Uterus (tissue), 4 donors: ENCODE measurements at places on chromosomes 3 and 15. TPM values are rescaled to one million over a fixed set of nuclear protein-coding genes. Genes with fewer than 3 reads are reported as not detected.

DNA sequence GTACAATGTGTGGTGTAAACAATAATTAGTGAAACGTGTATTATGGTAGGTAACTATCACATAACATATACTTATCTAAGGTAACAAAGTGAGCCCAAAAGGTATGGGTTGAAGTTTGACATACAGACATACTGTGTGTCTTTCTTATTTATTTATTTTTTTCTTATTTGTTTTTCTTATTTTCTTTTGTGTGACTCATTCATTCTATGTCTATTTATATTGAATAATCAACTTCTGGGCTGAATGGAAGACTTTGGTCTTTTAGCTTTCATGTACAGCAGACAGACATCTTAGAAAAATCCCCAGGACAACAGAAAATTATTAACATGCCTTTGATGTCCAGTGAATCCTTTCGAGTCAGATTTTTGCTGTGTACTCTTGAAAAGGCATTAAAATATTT, 200.3 kb upstream of the SLC2A2 start:
- no peaks in the 10 kb centered on the region for H3K4me1 ChIP-seq
- no peak for DNase-seq
- no peak overlapping the region for H3K27ac ChIP-seq
- no peak overlapping the region for H3K4me3 ChIP-seq

DNA sequence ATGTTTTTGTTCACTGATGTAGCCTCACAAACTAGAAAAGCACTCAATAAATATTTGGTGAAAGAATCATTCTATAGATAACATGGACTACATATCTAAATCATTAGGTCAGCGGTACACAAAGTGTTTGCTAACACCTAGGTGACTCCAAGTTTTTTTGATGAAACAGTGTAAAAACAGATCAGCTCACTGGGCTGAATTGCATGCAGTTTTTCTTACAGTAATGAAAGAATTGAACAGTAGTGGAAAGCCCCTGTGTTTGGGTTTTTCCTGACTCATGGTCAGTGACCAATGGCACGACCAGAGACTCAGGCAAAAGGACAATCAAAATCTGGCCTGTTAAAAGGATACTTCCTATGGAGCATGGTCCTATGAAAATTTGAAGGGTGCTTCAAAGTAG, 384.3 kb upstream of the EPHA6 start:
- H3K27ac ChIP-seq = no peak overlapping the region
- no peaks in the 10 kb centered on the region for H3K36me3 ChIP-seq
- no peak for DNase-seq
- no peaks in the 10 kb centered on the region for H3K4me1 ChIP-seq

- no peaks in the 10 kb centered on the region for H3K4me1 ChIP-seq
- no peaks in the 10 kb centered on the region for H3K36me3 ChIP-seq
- no peak overlapping the region for H3K4me3 ChIP-seq
- no peaks in the 10 kb centered on the region for H3K27me3 ChIP-seq
- no peak overlapping the region for H3K27ac ChIP-seq
Measured at GRCh38 chr3:3189961-3190360, 10.5 kb upstream of the CRBN start.

- no peaks in the 10 kb centered on the region for H3K4me1 ChIP-seq
- H3K36me3 ChIP-seq = no peaks in the 10 kb centered on the region
- no peak overlapping the region for H3K4me3 ChIP-seq
- no peak for DNase-seq
Measured at GRCh38 chr15:71015342-71015741, 99.9 kb upstream of the THSD4 start.

GRCh38 chr3:156727519-156728205, 53.3 kb downstream of the TIPARP start:
- H3K27me3 ChIP-seq = no peaks in the 10 kb centered on the region
- H3K27ac ChIP-seq = no peak overlapping the region
- no peaks in the 10 kb centered on the region for H3K4me1 ChIP-seq

DNA sequence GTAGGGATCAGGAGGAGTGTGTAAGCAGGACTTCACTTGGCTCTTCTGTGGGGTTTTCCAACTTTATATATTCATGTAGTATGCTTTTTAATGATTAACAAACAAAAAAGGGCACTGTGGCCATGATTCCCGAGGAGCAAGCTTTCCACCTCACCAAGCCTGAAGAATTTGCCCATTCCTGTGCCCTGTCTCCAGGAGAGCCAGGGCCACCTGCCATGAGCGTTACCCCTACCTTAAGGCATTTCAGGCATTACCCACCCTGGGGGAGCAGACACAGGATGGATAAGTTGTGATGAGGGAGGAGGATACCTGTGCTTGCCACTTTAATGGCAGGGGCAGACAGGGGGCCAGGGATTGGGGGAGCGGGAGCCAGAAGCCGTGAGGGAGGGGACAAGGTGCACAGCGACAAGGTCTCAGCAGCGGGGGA, 3.0 kb downstream of the TRPM1 start:
- H3K27me3 ChIP-seq = no peaks in the 10 kb centered on the region
- no peaks in the 10 kb centered on the region for H3K36me3 ChIP-seq
- H3K4me3 ChIP-seq = no peak overlapping the region
- no peak overlapping the region for H3K27ac ChIP-seq
- no peak for DNase-seq

DNA sequence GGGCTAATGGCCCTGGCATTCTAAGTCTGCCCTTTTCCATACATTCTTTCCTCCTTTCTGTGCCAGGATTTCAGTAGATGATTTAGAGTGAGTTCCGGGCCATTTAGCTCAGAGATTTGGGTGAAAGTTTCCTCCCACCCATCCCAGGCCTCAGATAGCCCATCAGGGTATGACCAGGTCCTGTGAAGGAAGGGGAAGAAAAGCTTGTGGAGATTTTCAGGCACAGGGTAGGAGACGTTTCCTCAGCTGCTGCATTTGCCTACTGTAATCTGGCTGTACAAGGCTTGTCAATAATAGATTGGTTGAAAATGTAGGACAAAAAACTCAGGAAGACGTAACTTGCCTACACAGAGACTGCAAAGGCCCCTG, 63.2 kb upstream of the BCL6 start:
- no peak overlapping the region for H3K4me3 ChIP-seq
- no peak overlapping the region for H3K27ac ChIP-seq
- no peaks in the 10 kb centered on the region for H3K27me3 ChIP-seq
- no peaks in the 10 kb centered on the region for H3K36me3 ChIP-seq

DNA sequence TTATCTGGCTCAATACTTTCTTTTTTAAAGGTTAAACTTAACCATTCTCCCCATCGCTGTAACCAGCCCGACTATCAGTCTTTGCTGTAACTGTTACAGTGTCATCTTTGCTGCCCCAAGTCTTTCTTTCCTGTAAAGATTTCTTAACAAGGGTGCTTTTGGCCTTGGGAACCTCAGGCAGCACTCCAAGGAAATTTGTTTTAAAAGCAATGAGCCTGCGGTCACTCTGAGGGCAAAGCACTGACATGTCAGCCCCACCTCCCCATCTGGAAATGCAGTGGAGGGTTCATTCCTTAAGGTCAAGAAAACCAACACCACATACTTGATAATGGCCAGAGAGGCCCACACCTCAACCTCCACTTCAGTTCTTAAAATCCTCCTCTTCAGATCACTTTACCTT, 3.2 kb downstream of the TRANK1 start:
- no peak overlapping the region for H3K27ac ChIP-seq
- DNase-seq = no peak
- no peaks in the 10 kb centered on the region for H3K4me1 ChIP-seq
- no peaks in the 10 kb centered on the region for H3K36me3 ChIP-seq
- H3K27me3 ChIP-seq = no peaks in the 10 kb centered on the region

- no peak overlapping the region for H3K27ac ChIP-seq
- no peak overlapping the region for H3K4me3 ChIP-seq
- H3K4me1 ChIP-seq = no peaks in the 10 kb centered on the region
- no peak for DNase-seq
- H3K27me3 ChIP-seq = no peaks in the 10 kb centered on the region
Measured at GRCh38 chr3:15015456-15015855, 49.7 kb downstream of the MRPS25 start.

- H3K4me3 ChIP-seq = no peak overlapping the region
- no peaks in the 10 kb centered on the region for H3K4me1 ChIP-seq
- H3K36me3 ChIP-seq = no peaks in the 10 kb centered on the region
- DNase-seq = no peak
- H3K27ac ChIP-seq = no peak overlapping the region
Measured at GRCh38 chr3:141860086-141860669, 16.3 kb upstream of the ATP1B3 start.

DNA sequence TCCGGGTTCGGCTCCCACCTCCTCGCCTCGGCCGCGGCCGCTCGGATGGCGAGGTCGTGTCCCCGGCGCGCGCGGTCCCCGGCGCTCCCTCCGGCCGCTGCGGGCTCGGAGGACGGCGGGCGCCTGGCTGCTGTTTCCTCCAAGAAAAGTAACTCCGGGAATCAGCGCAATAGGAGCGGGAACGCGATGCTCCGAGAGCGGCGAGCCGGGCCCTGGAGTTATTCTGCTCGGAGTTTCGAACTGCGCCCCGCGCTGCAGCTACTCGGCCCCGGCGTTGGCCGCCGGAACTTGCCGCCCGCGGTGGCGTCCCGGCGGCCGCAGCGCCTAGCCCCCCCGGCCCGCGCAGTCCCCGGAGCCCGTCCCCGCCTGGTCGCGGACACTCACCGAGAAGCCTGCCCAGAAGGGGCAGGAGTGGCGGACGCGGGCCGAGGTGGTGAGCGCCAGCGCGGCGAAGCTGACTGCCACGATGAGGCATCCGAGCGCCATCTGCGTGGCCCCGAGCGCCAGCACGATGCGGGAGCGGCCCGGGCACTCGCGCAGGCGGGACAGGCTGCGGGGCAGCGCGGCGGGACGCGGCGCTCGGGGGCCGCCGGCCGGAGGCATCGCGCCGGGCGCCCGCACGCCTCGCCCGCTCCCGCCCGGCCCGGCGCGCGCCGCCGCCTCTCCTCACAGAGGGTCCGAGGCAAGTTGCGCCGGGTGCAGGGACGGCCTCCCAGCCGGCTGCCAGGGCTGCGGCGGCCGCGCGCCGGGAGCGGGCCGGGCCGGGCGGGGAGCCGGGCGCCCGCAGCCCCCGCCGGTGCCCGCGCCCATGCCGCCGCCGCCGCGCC, 251.9 kb downstream of the TJP1 start:
- no peak overlapping the region for H3K27ac ChIP-seq
- no peak for DNase-seq
- H3K4me1 ChIP-seq = peaks cover 11% of the 10 kb centered on the region

DNA sequence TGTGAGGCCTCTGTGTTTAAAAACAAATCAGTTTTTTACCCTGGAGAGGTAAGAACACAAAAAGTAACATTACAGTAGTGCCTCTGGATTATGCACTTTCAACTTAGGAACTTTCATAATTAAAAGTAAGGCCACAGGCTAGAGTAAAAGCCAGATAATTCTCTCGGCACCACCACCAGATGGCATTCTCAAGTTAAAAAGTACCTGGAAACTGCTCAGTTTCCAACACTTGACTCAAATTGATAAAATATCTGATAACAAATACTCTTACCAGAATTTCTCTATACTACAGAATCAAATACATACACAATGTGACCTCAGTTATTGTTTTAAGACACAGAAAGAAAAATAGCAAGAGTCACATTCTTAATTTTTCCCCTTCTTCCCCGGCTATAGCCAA, 19.9 kb downstream of the SPICE1 start:
- no peaks in the 10 kb centered on the region for H3K36me3 ChIP-seq
- H3K4me3 ChIP-seq = no peak overlapping the region
- H3K4me1 ChIP-seq = no peaks in the 10 kb centered on the region
- no peaks in the 10 kb centered on the region for H3K27me3 ChIP-seq

- no peak overlapping the region for H3K4me3 ChIP-seq
- no peak for DNase-seq
- H3K36me3 ChIP-seq = no peaks in the 10 kb centered on the region
- no peak overlapping the region for H3K27ac ChIP-seq
- no peaks in the 10 kb centered on the region for H3K4me1 ChIP-seq
- no peaks in the 10 kb centered on the region for H3K27me3 ChIP-seq
Measured at GRCh38 chr3:48945891-48946549, 27.4 kb downstream of the ARIH2 start.

GRCh38 chr15:52695154-52695553, 16.0 kb upstream of the ATOSA start:
- H3K27ac ChIP-seq = no peak overlapping the region
- H3K4me1 ChIP-seq = no peaks in the 10 kb centered on the region
- no peaks in the 10 kb centered on the region for H3K36me3 ChIP-seq
- no peak overlapping the region for H3K4me3 ChIP-seq
- no peak for DNase-seq

DNA sequence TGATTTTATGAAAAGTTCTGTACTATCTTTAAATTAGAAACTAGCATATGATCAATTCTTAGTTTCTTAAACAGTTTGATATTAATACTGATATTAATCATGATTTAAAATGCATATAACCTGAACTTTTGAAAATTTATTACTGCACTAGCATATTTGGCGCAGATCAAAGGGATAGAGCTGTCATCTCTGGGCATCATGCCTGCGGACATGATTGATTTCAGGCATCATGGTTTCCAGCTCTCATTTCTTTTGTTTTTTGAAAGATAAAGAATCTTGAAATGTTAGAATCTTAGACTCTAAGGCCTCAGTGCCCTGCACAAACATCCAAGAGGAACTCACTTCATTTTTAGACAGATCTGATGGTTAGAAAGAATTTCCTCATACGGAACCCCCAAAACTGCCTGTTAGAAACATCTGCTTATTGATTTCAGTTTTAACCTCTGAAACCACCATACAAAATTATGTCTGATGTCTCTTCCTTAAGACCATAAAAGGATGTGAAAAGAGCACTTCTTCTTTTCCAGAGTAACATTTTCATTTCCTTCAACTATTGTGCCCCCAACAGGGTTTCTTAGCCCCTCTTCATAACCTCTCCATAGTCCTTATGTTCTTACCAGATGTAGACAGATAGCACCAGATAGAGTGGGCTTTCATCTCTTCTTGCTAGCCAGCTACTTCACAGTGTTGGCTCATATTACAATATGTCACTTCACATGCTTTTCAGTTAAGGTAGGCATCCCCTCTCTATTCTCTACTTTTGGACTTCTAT, 110.8 kb downstream of the BBX start:
- no peak for DNase-seq
- no peak overlapping the region for H3K27ac ChIP-seq
- H3K36me3 ChIP-seq = no peaks in the 10 kb centered on the region

CFAP92 gene
- total RNA-seq = 0.95 TPM

CADPS gene
- total RNA-seq = not detected

TICRR gene
- under 0.01 TPM for total RNA-seq

DLL4 gene
- total RNA-seq = 25.3 TPM

OCA2 gene
- 0.55 TPM for total RNA-seq

C3orf49 gene
- not detected for total RNA-seq

DNAJB11 gene
- 68.8 TPM for total RNA-seq

TF gene
- total RNA-seq = 1.7 TPM

PODXL2 gene
- total RNA-seq = 13.5 TPM

SLC28A2 gene
- not detected for total RNA-seq

OXTR gene
- total RNA-seq = 0.27 TPM

ZNF654 gene
- total RNA-seq = 49.1 TPM

GOLGA8S gene
- 0.24 TPM for total RNA-seq

RARB gene
- total RNA-seq = 63.0 TPM
